Sigmoid colon (tissue), 7 donors: ENCODE measurements at places on chromosomes 5 and 9. TPM values are rescaled to one million over a fixed set of nuclear protein-coding genes. Genes with fewer than 3 reads are reported as not detected.

ZNF79 gene
- 14.4 TPM for total RNA-seq

PCDH1 gene
- total RNA-seq: 8.6 TPM

SYK gene
- total RNA-seq: 13.9 TPM

PCDHB11 gene
- total RNA-seq: 3.1 TPM

OTULINL gene
- total RNA-seq: 5.7 TPM

GRCh38 chr9:93576258-93577077 lies at the start of gene PHF2:
Gene PHF2 (plus strand): TSS chr9:93576584. CDS start chr9:93576774, 190 bp downstream.
- DNase-seq: no peak

- DNase-seq: no peak
These were observed 84.6 kb upstream of the PPP1R26 start for GRCh38 chr9:135394699-135395645.

- no peak for DNase-seq
These were observed 28.4 kb downstream of the MRPS27 start for GRCh38 chr5:72291601-72292000.

DNA sequence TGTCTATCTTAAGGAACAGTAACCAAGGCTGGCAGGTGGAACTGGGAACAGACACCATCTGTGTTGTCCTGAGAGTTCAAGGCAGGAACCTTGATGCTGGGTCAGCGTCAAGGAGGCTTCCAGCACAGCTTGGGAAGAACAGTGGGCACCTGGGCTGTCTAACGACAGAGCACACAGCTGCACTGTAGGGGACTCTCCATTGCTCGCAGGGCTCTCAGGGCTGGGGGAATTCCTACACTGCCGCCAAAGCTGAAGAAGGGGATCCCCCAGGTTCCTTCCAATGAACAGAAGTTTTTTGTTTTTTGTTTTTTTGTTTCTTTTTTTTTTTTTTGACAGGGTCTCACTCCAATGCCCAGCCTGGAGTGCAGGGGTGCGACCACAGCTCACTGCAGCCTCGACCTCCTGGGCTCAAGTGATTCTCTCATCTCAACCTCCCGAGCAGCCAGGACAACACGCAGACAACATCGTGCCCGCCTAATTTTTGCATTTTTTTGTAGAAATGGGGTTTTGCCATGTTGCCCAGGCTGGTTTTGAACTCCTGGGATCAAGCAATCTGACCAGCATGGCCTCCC lies 81.9 kb downstream of the PTPN3 start:
- DNase-seq: no peak

GRCh38 chr9:90455316-90455715 lies 187.3 kb downstream of the DIRAS2 start:
- no peak for DNase-seq
